ENCODE measurements at places on chromosomes 5 and 9. TPM values are rescaled to one million over a fixed set of nuclear protein-coding genes. Genes with fewer than 3 reads are reported as not detected.

GRCh38 chr9:107554636-107555035 lies 65.1 kb upstream of the KLF4 start:
- H3K4me1 ChIP-seq = peaks cover 5% of the 10 kb centered on the region
- H3K36me3 ChIP-seq = no peaks in the 10 kb centered on the region
- no peak for DNase-seq

GRCh38 chr5:109740966-109741365 lies 51.2 kb downstream of the MAN2A1 start:
- H3K4me3 ChIP-seq = no peak overlapping the region
- H3K4me1 ChIP-seq = peaks cover 39% of the 10 kb centered on the region
- H3K27ac ChIP-seq = no peak overlapping the region
- H3K27me3 ChIP-seq = no peaks in the 10 kb centered on the region

- H3K4me3 ChIP-seq = peak overlapping the region; percentile 72
- H3K27me3 ChIP-seq = no peaks in the 10 kb centered on the region
- peaks cover 14% of the 10 kb centered on the region for H3K36me3 ChIP-seq
- peaks cover 23% of the 10 kb centered on the region for H3K4me1 ChIP-seq
- DNase-seq = no peak
These were observed 981 bp downstream of the TCOF1 start for GRCh38 chr5:150358261-150359095.

- H3K27ac ChIP-seq = no peak overlapping the region
- DNase-seq = no peak
- no peaks in the 10 kb centered on the region for H3K27me3 ChIP-seq
- H3K36me3 ChIP-seq = no peaks in the 10 kb centered on the region
- H3K4me1 ChIP-seq = no peaks in the 10 kb centered on the region
- no peak overlapping the region for H3K4me3 ChIP-seq
These were observed 18.7 kb downstream of the ECM2 start for GRCh38 chr9:92517046-92517445.

DNA sequence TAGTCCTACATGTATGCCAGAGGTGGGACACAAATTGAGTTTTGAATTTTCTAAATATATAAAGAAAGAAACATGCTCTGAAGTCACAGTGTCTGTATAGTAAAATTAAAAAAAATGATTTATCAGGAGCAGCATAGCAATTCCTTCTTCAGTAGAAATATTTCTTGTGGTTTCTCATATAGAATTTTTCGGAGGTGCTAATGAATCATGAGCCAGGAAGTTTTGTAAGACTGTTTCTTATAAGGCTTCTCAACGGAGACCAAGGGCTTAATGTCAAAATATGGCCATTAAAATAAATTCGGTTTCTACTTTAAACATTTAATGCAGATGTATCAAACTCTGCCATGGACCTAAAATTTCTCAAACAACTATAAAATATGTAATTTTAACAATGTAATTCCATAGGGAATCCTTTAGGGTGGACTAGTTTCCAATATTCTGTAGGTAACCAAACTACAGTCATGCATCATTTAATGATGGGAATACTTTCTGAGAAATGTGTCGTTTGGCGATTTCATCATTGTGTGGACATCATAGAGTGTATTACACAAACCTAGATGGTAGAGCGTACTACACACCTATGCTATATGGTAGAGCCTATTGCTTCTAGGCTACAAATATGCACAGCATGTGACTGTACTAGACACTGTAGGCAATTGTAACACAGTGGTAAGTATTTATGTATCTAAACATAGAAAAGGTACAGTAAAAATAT lies 66.3 kb downstream of the ANKRD55 start:
- H3K27me3 ChIP-seq = no peaks in the 10 kb centered on the region
- H3K27ac ChIP-seq = no peak overlapping the region
- no peak for DNase-seq

- H3K4me3 ChIP-seq = no peak overlapping the region
- no peak for DNase-seq
- H3K27me3 ChIP-seq = no peaks in the 10 kb centered on the region
- no peaks in the 10 kb centered on the region for H3K36me3 ChIP-seq
These were observed 189.0 kb downstream of the SNCAIP start for GRCh38 chr5:122501089-122501435.

DNA sequence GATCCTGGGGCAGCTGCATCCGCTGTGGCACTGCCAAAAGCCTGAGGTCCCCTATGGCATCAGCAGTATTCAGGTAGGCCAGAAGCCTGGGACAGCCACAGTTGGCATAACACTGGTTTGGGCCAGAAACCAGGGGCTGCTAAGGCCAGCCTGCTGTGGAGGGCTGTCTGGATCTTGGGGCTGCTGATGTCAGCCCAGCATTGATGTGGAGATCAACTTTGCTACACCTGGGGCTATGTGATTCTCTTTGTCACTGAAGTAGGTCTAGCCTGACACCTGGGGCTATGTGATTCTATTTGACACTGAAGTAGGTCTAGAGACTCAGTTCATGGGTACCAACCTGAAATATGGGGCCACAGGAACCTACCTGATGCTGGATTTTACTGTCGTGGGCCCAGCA lies 411.5 kb downstream of the RASEF start:
- DNase-seq = no peak
- no peak overlapping the region for H3K4me3 ChIP-seq
- no peaks in the 10 kb centered on the region for H3K27me3 ChIP-seq
- no peak overlapping the region for H3K27ac ChIP-seq
- no peaks in the 10 kb centered on the region for H3K4me1 ChIP-seq
- H3K36me3 ChIP-seq = no peaks in the 10 kb centered on the region

- no peak for DNase-seq
- H3K27ac ChIP-seq = no peak overlapping the region
- H3K27me3 ChIP-seq = no peaks in the 10 kb centered on the region
- no peak overlapping the region for H3K4me3 ChIP-seq
These were observed 90.8 kb downstream of the TMEM167A start for GRCh38 chr5:82986404-82986803.

DNA sequence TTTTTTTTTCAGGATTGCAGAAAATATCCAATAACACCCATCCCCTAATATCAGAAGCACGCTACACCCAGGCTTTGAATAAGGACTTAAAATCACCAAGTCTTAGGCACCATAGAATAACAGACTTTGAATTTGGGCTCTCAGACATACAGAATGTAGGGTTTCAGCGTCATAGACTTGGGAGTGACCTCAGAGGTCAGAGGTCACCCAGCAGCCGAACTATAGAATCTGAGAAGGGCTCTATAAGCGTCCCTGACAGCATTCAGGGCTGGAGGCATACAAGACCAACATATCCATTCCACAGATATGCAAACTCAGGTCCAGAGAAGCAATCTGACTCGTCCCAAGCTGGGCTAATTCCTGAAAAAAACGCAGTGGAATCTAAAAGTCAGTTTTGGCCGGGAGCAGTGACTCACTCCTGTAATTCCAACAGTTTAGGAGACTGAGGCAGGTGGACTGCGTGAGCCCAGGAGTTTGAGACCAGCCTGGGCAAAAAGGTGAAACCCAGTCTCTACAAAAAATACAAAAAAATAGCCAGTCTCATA lies 34.7 kb downstream of the SLC6A7 start:
- no peaks in the 10 kb centered on the region for H3K27me3 ChIP-seq
- H3K4me3 ChIP-seq = no peak overlapping the region
- no peaks in the 10 kb centered on the region for H3K36me3 ChIP-seq
- H3K4me1 ChIP-seq = no peaks in the 10 kb centered on the region

DNA sequence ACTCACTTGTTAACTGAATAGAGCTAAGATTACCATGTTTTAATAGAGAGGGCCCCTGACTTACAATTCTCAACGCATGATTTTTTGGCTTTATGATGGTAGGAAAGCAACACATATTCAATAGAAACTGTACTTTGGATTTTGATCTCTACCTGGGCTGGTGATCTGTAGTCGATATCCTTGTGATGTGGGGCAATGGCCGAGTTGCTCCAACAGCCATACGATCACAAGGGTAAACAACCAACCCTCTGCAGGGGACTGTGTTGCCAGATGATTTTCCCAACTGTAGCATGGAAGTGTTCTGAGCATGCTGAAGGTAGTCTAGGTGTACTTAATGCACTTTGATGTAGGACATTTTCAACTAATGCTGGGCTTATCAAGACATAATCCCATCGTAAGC lies 36.5 kb downstream of the NSUN2 start:
- H3K4me1 ChIP-seq = no peaks in the 10 kb centered on the region
- no peaks in the 10 kb centered on the region for H3K27me3 ChIP-seq
- no peak overlapping the region for H3K4me3 ChIP-seq

DNA sequence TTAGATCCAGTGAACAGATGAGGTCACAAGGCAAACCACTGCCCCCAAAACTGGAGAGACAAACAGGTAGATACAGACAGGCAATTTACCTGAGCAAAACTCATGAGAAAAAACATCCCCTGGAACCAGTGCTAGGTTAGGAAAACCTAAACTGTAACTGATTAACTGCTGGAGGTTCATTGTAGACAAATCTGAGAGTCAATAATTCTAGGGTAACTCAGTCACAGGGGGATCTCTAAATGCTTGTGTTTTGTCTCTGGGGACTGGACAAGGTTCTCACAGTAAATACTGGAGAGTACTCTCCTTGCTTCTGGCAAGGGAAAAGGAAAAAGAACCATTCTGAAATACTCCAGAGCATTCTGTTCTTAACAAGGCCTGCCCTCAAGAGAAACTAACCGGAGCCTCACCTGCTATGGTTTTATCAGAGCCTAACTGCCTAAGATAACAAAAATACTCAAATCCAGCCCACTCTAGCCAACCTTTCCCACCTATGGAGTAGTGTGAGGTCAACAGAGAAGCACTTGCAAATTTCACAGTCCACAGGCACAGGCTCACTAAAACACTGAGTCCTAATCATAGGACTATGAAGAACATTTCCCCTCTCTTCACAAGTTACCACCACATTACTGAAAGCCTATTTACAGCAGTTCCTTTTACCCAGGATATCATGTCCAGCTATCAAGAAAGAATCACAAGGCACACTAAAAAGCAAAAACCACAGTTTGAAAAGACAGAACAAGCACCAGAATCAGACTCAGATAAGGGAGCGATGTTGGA lies 139.9 kb upstream of the ACOT12 start:
- no peak for DNase-seq
- peak overlapping the region; percentile 29 for H3K27ac ChIP-seq
- H3K27me3 ChIP-seq = no peaks in the 10 kb centered on the region
- H3K4me1 ChIP-seq = peaks cover 16% of the 10 kb centered on the region

The ZNF454 gene
- total RNA-seq = 8.2 TPM

The GPR150 gene
- total RNA-seq = 3.3 TPM
